ENCODE measurements at places on chromosomes 3 and 15.

- peak; percentile 77 for DNase-seq
Measured at GRCh38 chr15:72375846-72376581, at the start of gene HEXA. Gene HEXA, minus strand, starts transcription at chr15:72376014. Its CDS starts 42 bp downstream, at chr15:72375972.

DNA sequence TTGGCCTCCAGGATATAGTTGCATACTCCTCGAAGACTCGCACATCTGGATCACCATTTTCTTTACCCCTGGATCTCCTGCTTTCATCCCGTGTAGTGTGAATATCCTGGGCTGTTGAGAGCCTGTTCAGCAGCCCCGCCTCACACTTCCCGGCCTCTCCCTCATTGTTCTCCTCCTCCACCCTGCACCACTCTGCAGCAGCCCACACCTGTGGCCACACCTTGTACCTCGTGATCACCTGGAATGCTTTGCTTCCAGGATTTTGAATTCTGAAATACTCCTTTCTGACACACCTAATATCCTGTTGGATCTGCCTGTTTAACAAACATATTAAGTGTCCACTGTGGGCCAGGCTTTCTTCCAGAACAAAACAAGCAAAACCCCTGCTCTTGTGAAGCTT is 14.4 kb downstream of the ABHD17C start:
- DNase-seq = peak; percentile 32

DNA sequence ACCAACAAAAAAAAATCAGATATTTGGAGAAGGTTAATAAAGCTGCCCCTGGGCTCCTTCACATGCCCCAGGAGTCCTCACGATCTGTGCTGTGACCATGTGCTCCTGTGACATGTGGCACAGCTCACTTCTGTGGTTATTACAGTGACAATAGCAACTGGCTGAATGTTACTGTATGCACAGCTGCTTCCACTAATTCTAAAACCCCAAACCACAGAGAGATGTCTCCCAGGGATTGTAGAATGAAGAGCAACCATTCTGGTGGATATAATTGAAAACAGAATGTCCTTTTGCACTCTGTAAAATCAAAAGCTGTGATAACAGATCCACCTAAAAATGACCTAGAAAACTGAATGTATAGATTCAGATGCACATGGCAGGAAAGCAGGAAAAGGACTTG is 489.2 kb upstream of the CNTN4 start:
- DNase-seq = no peak

GRCh38 chr3:13092621-13093617 is 19.7 kb upstream of the IQSEC1 start:
- DNase-seq = no peak

- no peak for DNase-seq
Measured at GRCh38 chr15:64775551-64776401, at the start of gene RBPMS2. Gene RBPMS2, minus strand, starts transcription at chr15:64775589. Its CDS starts 270 bp downstream, at chr15:64775319.

DNA sequence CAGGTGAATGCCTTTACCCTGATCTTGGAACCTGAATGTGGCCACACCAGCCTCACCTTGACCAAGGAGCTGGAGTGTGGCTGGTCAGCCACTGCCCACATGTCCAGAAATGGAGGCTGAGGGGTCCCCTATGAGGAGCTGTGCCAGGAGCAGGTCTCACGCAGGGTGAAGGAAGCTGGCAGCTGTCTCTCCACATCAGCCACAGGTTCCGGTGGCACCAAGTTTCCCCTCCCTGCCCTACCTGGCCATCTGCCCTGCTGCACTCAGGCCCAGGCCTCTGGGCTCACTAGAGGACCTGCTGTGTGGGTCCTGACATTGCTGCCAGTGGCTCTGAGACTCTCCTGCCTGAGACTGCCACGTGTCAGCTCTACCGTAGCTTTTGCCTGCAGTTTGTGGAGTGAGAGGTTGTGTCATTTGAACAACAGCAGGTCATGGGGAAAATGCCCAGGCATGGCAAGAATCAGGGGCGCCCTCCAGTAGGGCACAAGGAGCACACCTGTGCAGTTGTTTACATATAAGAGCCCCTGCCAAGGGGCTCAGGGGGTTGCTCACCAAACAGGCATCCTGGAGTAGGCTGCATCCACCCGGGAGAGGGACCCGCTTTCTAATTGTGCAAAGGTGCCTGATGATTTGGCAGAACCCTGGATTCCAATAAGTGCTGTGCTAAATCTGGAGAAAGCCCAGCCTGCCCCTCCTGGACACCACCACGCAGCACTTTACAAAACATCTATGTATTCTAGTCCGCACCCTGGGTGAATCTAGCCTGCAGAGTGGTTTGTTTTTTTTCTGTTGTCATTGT is 258.5 kb upstream of the TLE3 start:
- DNase-seq = no peak

DNA sequence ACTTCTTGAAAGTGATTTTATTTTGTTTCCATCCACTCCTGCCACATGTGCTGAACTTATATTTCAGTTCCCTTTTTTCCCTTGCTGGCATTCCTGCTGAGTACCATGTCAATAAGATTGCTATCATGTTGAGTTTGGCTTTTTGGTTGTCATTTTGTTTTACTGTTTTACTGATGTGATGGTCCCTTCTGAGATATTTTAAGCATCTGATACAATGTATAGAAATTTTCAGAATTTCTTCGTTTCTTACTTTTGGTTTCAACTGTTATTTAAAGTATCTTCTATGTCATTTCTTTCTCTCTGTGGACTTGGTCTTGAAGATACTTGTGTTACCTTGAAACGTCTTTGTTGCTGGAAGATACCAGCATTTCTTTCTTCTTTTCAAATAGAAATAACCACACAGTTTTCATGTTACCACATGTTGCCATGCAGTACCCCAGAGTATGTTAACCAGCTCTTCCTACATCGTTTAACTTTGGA is 14.1 kb downstream of the SIDT1 start:
- DNase-seq = no peak

- DNase-seq = no peak
Measured at GRCh38 chr3:4426782-4427344, 40.2 kb downstream of the SUMF1 start.

- DNase-seq = peak; percentile 36
Measured at GRCh38 chr3:165254812-165255211, 58.6 kb upstream of the SLITRK3 start.

DNA sequence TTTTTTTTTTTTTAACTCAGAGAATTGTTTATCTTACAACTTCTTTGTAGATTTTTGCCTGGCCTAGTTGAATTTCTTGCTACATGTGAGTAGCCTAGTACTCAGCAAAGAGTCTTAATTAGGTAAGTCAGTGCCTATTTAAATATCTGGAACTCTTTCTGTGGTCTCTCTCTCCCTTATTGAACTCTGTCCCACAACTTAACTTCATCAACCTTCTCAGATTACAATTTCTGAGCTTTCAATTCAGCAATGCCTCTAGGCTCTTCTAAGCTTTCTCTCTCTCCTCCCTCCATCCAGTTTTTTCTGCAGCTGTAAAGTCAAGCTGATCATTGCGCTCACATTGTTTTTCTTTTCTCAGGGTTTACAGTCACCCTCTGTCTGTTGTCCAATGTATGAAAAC is 517.6 kb upstream of the ROBO1 start:
- no peak for DNase-seq

DNA sequence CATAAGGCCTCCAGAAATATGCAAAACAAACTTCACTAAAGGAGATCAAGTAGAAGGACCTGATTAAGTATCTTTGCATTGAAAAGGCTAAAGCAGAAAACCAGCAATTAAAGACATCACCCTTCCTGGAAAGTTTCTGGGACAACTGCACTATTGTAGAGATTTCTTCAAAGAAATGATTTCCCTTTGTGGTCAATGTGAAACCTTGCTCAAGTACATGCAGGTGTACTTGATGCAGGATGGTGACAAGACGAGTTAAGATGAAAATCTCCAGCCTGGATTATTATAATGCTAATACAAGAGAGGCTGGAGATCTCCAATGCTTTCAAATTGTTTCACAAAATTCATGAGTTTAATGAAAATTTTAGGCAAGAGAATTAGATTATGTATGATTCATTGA is 208.4 kb downstream of the TIGIT start:
- DNase-seq = no peak

GRCh38 chr3:55880357-55880756 is 393.3 kb upstream of the WNT5A start:
- no peak for DNase-seq

DNA sequence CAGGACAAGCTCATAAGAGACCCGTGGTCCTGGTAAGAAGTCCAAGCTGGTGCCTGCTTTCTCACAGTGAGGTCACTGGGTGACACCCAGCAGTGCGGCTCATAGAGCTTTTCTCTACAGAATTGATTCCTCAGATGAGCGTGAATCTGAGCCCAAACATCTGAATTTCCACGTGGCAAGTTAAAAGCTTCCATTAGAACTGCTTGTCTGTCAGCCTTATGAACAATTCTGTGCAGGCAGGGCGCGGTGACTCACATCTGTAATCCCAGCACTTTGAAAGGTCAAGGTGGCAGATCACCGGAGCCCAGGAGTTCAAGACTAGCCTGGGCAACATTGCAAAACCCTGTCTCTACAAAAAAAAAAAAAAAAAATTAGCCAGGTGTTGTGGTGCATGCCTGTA is 113.1 kb upstream of the ABHD17C start:
- no peak for DNase-seq

GRCh38 chr15:60829416-60829815 is 350.5 kb upstream of the ICE2 start:
- no peak for DNase-seq

DNA sequence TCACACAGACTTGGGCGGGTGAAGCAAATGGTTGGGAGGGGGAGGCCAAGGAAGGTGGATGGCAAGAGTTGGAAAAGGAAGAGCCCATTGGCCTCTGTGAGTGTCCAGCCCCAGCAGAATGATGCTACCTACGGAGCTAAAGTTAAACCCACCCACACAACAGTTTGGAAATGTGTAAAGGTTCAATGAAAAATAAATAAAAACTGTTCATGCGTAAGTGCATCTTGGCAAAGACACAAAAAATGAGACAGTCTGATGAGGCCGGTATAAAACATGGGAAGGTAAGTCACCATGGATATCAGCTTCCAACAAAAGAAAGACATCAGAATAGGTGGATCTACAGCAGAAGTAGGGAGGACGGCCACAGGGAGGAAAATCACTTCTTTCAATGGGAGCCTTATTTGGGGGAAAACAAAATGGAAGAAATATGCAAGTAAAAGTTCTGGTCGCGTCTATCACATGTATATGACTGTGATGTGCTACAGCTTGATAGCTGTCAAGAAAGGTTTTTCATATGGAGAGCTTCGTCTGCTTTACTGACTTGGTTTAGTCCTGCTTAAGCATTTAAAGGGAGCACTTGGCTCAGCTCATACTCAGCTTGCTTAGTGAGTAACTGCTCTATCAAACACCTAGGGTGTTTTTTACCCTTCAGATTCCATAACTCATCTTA is 82.8 kb downstream of the TIGIT start:
- DNase-seq = no peak

- DNase-seq = no peak
Measured at GRCh38 chr3:123388811-123389627, 59.9 kb downstream of the ADCY5 start.

- DNase-seq = no peak
Measured at GRCh38 chr15:86506401-86506800, 426.7 kb downstream of the AGBL1 start.

- DNase-seq = no peak
Measured at GRCh38 chr3:28915741-28916500, 364.9 kb upstream of the RBMS3 start.

DNA sequence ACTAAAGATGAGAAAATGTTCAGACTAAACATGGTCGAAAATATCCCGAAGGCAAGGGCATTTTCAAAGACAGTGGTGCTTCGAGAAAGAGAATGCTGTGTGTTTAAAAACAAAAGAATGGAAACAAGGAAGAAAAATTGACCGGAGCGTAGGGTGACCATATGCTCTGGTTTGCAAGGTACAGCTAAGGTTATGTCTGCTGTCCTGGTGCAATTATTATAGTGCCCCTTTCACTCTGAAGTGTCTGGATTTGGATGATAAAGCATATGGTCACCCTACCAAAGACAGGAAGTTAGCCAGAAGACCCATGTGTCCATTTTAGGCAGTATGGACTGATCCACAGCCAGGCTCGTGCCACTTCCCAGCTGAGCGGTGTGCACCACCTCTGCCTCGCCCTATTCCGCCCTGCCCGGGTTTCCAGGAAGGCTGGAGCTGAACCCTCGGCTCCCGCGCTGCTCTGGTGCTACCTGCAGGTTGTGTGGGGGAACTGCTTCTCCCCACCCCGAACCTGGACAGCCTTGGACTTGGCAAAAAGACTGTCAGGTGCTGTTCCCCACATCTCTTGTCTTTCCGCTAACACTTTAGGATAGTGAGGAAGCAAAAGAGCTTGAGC is 25.2 kb downstream of the GOLGA6D start:
- DNase-seq = peak; percentile 52

DNA sequence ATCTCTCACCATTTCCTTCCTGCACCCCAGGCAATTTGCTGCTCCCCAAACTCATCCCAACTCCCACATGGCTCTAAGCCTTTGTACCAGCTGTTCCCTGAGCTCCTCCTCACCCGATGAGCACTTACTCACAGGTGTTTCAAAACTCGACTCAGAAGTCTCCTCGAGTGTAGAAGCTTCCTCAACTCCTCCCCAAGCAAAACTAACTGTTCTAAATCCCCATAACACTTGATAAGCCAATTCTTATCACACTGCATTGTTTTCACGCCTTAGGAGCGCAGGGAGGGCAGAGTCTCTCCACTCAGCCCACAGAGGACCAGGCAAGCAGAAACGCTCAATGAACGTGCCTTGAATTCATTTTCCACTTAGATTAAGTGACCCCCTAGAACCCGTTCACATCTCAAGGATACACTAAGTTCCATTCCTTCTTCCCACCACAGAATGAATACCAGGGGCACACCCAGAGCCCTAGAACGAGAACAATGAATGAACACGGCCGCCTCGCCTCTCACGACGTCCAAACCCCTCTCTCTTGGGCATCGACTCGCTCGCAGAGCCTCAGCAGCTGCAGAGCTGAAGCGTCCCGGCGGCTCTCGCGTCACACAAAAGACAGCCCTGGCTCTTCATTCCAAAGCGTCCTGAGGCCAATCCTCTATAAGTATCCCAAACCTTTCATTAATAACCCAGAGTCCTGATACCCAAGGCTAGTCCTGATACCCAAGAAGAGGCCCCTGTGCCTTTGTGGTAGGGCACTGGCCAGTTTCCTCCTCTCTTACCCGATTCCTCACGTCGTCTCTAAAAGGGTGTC is 1.1 kb downstream of the RAF1 start:
- peak; percentile 2 for DNase-seq

- no peak for DNase-seq
Measured at GRCh38 chr15:57534281-57534680, 57.4 kb upstream of the MYZAP start.

DNA sequence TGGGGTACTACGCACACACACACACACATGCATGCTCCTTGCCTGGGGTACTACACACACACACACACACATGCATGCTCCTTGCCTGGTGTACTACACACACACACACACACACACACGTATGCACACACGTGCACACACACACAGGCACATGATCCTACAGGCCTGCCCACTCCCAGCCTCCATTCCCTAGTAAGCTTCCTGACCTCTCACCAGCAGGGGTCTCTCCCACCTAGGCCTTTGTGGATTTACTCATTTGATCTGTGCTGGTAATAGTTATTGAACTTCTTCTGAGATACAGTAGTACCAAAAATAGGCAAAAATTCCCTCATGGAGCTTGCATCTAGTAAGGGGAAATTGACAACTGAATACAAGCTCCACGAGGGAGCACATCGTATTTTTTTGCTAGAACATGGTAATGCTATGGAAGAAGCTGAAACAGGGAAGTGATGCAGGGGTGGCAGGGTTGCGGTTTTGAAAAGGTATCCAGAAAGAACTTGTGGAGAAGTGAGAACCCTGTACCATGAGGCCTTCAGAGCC is 19.1 kb downstream of the TTC21A start:
- DNase-seq = no peak

All from NCI-H510A (cell line).